Non-pigmented ciliary epithelial cell (primary cell): ENCODE measurements at places on chromosomes 12 and 14.

DNA sequence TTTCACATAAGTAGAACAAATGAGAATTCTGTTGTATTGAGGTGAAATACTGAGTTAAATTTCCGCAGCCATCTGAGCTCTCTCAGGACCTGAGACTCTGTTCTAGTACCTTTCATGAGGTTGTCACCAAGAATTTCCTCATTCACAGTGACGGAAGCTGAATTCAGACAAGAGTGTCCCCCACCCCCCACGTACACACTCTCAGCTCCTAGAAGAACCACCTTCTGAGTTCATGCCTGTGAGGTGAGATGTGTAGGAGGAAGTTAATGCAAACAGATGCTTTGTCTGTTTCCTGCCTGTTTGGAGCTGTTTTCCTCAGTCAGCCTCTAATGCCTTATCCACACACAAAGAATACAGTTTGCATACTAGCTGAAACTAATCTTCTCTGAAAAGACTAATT is 18.2 kb downstream of the BICDL1 start:
- no peak for DNase-seq

GRCh38 chr14:33369972-33370371 is 431.3 kb downstream of the NPAS3 start:
- DNase-seq = no peak

DNA sequence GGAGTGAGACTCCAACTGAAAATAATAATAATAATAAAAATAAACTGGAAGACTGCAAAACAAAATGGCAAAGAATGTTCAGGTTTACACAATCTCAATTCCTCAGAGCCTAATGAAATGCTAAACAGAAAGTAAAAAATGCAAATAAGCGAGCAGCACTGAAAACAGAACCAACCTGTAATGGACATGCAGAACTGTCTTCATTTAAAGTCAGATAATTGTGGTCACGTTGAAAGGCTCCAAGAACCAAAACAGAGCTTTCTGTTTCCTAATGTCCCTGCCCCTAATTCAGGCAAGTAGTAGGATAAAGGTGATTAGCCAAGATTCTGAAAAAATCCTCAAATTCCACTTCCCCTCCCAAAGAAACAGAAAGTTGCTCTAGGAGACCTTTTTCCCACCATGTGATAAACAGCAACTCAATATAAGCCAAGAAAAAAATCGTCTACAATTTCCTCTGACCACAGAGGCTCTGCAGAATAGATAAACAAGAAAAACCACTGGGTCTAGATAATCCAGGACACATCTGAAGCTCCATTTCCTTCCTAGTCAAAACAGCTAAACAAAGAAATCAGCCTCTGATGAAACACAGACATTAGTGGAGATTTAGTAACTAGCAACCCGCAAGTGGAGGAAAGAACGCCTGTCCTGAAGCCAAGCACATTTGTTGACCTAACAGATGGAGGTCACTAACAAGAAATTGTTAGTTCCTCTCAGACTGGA is 3.0 kb downstream of the MIS18BP1 start:
- peak; percentile 85 for DNase-seq

DNA sequence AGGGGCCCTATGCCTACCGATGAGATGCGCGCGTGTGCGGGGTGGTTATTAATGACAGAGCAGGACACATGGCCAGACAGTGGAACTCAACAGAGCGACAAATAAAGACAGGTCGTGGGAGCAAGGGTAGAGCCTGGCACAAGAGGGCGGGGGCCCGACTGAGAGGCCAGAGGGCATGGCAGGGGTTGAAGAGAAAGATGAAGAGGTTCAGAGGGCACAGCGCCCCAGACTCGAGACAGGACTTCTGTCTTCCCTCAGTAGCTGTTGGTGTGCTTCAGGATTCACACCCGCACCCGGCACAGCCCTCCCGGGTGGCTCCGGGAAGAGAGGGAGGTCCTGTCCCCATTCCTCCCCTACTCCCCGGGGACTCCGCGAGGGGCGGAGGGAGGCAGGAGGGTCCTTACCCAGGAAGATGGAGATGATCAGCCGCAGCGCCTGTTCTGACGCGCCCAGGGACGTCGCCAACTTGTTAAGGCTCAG is 366 bp downstream of the LPCAT3 start:
- DNase-seq = no peak

DNA sequence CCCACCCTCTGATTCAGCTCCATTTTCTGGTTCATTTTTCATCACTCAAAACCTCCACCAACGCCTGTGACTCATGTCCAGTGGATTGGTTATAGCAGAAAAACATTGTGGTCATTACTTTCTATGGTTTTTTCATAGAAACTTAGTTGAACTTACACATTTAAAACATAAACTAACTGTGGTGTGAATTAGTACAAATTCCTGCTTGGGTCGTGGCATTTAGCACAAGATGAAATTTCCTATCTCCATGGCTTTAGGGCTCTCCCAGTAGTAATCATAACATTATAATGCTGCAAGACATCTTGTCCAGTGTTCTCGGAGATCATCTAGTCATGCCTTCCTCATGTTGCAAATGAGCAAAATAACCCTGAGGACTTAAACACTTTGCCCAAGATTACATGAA is 7.1 kb downstream of the RNASE7 start:
- DNase-seq = no peak

- DNase-seq = no peak
Measured at GRCh38 chr12:50572287-50572686, 67.5 kb downstream of the DIP2B start.

DNA sequence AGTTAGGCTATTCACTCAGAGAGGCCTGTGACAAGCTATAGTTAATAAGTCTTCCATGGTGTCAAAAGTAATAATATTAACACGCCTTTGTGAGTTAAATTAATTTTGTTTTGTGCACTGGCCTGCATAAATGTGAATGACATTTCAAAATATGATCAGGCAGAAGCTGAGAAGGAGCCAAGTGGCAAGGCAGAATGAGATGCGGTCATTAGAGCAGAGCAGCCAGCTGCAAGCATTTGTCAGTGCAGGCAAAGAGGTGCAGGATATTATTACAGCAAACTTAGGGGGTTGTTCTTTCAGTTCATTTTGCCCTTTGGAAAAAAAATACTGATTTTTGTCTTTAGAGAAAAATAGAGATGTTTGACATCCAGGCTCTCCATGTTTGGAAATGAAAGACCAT is 364.5 kb downstream of the PAWR start:
- DNase-seq = no peak

GRCh38 chr12:95804291-95804690 is 13.7 kb upstream of the NTN4 start:
- no peak for DNase-seq

DNA sequence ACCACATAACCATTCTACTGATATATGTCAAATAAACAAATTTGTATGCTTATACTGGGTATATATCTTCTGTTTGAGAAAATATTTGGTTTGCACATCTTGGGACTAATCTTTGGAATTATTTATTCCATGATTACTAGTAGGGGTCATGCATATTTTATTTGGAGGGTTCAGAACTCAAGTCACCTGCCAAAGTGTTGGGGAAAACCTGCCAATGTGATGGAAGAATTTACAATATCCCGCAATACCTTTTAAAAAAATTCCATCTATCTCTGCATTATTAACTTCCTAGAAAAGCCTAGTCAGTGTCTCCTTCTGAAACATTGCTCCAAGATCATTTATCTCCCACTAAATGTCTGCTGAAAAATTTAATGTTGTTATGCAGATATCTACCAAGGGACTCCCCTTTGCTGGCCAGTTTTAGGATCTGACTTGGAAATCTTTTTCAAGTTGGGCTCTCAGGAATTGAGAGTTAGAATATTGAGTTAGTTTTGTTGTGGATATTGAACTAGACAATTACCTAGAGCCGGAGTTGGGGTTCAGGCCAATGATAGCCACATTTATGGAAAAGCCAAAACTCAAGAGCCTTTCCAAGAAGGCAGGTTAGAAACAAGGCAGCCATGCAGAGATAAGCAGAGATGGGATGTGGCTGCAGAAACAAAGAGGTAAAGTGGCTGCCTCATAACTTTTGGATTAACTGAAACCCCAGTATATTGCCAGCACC is 425.2 kb downstream of the ADAMTS20 start:
- no peak for DNase-seq

GRCh38 chr12:46384451-46385309 is 12.1 kb upstream of the SLC38A2 start:
- no peak for DNase-seq

DNA sequence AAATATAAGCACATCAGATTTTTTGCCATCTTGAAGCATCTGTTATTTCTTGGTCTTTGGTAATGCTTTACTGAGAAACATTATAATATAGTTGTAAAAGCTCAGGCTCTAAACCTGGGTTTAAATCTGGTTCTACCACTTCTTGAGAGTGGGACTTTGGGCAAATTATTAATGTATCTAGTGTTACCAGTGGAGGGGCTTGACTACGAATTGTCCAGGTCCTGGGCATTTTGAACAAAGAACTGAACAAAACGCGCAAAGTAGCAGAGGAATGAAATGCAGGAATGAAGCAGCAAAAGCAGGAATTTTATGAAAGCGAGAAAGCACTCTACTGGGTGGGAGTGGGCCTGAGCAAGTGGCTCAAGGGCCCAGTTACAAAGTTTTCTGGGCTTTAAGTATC is 50.8 kb downstream of the CAND1 start:
- DNase-seq = no peak

DNA sequence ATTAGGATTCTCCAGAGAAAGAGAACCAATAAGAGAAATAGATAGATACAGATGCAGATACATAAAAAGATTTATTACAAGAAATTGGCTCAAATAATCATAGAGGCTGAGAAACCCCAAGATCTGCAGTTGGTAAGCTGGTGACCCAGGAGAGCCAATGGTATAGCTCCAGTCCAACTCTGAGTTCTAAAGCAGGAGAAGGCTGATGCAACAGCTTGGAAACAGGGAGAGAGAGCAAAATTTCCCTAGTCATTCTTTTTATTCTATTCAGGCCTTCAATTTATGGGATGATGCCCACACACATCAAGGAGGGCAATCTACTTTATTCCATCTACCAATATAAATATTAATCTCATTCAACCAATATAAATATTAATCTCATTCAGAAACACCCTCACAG is 218.2 kb downstream of the PRKD1 start:
- no peak for DNase-seq

DNA sequence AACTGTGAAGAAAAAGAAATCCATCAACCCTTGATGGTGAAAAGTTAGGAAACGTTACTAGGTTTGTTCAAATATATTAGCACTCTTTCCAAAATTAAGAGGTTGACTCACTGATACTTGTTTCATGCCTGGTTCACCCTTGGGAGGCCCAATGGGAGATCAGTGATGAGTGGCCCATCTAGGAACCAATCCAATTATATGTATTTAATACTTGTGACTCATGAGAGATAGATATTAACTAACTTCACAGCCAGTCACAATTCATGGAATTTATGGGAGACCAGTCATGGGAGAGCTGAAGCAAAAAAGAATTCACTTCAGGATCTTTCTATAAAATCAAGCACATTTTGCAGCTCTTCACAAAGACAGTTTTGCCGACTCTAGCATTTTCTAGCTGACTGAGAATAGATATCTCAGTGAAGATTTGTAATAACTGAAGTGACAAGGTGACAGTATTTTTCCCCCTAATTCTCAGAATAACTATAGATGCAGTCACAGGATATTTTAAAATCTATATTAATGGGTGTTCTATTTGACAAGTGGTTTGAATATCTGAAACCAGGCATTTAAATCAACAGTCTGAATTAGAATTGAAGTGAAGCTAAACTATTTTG is 230.2 kb downstream of the EPS8 start:
- no peak for DNase-seq

- DNase-seq = no peak
Measured at GRCh38 chr12:54371328-54372112, 7.2 kb upstream of the GPR84 start.

DNA sequence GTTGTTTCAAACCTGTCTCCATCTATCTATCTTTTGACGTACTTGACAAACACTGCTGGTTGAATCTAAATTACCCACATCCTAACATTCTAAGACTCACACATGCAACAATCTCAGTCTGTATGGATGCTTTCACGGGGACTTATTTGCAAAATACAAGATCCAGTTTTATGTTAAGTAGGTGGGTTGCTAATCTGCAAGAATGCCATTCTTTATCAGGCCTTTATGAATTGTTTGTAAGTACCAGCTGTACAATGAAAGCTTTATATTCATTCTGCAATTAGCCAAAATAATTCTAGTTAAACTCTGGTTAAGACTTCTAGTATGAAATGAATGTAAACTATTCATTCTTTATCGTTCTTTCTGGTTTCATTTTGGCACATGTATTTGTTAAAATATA is 135.1 kb downstream of the NAV3 start:
- no peak for DNase-seq

DNA sequence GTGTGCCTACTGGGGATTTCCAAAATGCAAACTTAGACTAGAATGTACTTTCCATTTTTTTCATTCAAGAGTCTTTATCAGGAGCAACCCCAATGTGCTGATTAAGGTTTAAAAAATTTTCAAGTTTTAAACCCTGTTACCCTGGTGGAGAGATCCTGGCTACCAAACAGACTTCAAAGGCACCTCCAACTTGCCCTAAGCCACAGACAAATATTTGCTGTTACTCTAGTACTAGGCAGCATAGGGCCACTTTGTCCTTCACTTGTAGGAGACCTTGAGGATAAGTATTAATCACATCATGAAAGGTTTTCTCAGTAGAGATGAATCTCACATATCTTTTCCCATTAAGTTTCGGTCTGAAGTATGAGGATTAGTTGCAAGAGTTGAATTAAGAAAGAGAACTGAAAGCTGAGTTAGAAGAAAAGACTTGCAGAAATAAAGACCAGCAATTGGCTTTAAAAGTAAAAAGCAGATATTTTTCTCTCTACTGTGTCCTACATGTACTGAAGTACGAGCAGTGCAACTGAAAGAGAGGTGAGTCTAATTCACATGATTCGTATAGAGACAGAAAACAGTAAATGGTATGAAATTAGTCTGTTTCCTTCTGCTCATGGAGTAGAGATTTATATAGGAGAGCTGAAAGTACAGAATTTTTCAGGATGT is 28.3 kb downstream of the NTN4 start:
- DNase-seq = no peak

DNA sequence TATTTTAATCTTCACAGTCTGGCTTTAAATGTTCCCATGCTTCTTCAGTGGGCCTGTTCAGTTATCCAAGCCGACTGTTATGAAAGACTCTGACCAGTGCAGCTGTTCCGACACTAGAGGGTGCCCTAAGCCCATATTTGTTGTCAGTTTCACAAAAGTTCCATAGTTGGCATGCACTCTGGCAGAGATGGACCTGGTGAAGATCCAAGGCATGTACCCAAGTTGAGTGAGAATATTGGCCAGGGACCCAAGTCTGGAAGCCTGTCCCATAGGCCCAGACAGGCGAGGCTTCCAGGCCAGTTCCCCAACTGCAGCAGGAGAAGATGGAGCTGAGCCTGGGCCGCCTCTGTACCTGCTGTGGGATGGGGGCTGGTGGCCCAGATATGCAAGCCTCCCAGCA is 27.4 kb upstream of the GUCY2C start:
- DNase-seq = peak; percentile 1

- DNase-seq = no peak
Measured at GRCh38 chr14:93330609-93331000, 2.2 kb downstream of the BTBD7 start.

DNA sequence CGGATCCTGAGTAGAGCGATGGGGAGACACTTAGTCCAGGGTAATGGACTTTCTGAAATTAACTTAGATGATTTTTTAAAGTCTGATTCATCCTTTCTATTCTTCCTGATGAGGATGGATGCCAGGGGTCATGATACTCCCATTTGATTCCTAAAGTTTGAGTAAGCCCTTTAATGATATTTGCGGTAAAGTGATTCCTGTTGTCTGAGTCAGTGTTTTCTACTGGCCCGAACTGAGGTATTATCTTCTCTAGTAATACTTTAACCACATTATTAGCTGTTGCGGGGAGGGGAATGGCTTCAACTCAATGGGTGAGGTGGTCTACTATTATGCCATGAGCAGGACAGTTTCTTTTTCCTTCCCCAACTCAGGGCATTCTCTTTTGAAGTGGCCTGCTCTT is 111.6 kb downstream of the RIN3 start:
- DNase-seq = no peak

- DNase-seq = no peak
Measured at GRCh38 chr12:102052192-102053061, 9.4 kb downstream of the WASHC3 start.
